ENCODE measurements at places on chromosomes 5 and 9. TPM values are rescaled to one million over a fixed set of nuclear protein-coding genes. Genes with fewer than 3 reads are reported as not detected.

FIBCD1 gene
- total RNA-seq: not detected

- no peak for DNase-seq
- H3K27me3 ChIP-seq: no peaks in the 10 kb centered on the region
- no peaks in the 10 kb centered on the region for H3K4me1 ChIP-seq
Observed at GRCh38 chr9:137339045-137339907, 37.2 kb upstream of the NRARP start.

- H3K4me1 ChIP-seq: peaks cover 7% of the 10 kb centered on the region
- no peak for DNase-seq
- H3K36me3 ChIP-seq: peaks cover 3% of the 10 kb centered on the region
Observed at GRCh38 chr5:174722500-174722899, 1.9 kb upstream of the MSX2 start.

GRCh38 chr5:41648996-41649395, 138.6 kb upstream of the PLCXD3 start:
- H3K27me3 ChIP-seq: no peaks in the 10 kb centered on the region
- no peaks in the 10 kb centered on the region for H3K4me1 ChIP-seq
- no peak for DNase-seq
- H3K36me3 ChIP-seq: no peaks in the 10 kb centered on the region
- H3K27ac ChIP-seq: no peak overlapping the region
- H3K4me3 ChIP-seq: no peak overlapping the region

- no peak overlapping the region for H3K4me3 ChIP-seq
- H3K4me1 ChIP-seq: no peaks in the 10 kb centered on the region
- no peaks in the 10 kb centered on the region for H3K36me3 ChIP-seq
- no peak overlapping the region for H3K27ac ChIP-seq
- DNase-seq: no peak
- no peaks in the 10 kb centered on the region for H3K27me3 ChIP-seq
Observed at GRCh38 chr5:9642621-9643020, 12.5 kb upstream of the TAS2R1 start.

DNA sequence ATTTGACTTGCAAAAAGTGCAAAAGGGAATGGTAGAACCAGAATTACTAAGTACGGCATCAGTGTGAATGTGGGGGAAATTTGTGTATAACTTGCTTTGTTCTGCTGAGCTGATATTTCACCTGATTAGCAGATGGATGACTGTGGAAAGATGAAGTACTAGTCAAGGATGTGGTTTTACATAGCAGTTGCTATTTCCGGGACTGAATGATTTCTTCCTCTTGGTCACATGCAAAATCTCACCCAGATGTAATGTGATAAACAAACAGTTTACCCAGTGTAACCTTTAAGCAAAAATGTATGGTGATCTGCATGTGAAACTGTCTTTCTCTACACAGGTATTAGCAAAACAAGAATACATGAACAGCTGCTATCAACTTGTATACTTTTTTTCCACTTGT, 46.1 kb downstream of the DCP2 start:
- no peaks in the 10 kb centered on the region for H3K27me3 ChIP-seq
- peaks cover 46% of the 10 kb centered on the region for H3K4me1 ChIP-seq
- peaks cover 3% of the 10 kb centered on the region for H3K36me3 ChIP-seq

PLCXD3 gene
- total RNA-seq: not detected

UBAC1 gene
- total RNA-seq: 23.2 TPM

- DNase-seq: no peak
- no peaks in the 10 kb centered on the region for H3K27me3 ChIP-seq
- H3K4me3 ChIP-seq: no peak overlapping the region
- H3K4me1 ChIP-seq: peaks cover 30% of the 10 kb centered on the region
- H3K27ac ChIP-seq: no peak overlapping the region
- H3K36me3 ChIP-seq: peaks cover 2% of the 10 kb centered on the region
Observed at GRCh38 chr5:112865128-112865527, 4.0 kb downstream of the SRP19 start.

GRCh38 chr9:104882566-104882965, 45.4 kb downstream of the ABCA1 start:
- peaks cover 5% of the 10 kb centered on the region for H3K4me1 ChIP-seq
- H3K27ac ChIP-seq: no peak overlapping the region
- DNase-seq: no peak
- H3K27me3 ChIP-seq: no peaks in the 10 kb centered on the region

RIOK2 gene
- total RNA-seq: 27.2 TPM

WHRN gene
- 18.2 TPM for total RNA-seq

DNA sequence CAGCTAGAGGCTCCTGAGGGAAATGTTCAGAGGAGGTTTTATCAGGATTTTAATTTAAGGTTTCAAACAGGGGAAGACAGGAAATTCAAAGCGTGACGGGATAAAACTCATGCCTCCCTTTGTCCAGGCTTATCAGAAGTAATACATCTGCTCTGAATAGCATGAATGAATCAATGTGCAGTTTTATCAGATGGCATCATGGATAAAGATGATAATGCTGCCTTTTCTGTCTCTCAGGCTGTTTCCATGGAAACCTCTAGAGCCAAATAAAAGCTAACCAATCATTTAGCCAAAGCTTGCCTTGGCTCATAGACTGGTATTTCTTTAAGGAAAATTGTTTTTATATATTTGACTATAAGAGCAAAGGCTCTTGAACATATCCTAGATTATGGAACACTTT, 16.4 kb downstream of the MFAP3 start:
- peaks cover 2% of the 10 kb centered on the region for H3K36me3 ChIP-seq
- no peak overlapping the region for H3K27ac ChIP-seq
- H3K4me3 ChIP-seq: no peak overlapping the region
- no peaks in the 10 kb centered on the region for H3K27me3 ChIP-seq
- peaks cover 29% of the 10 kb centered on the region for H3K4me1 ChIP-seq

All from T-helper 17 cell (primary cell).